ENCODE measurements at places on chromosomes 7 and 10.
A peak's percentile ranks its signal among the peaks of the same experiment; 100 is the strongest.

- DNase-seq: no peak
Measured at GRCh38 chr7:8212638-8213037, 49.3 kb downstream of the ICA1 start.

GRCh38 chr10:49109669-49110340, 5.5 kb downstream of the VSTM4 start:
- DNase-seq: no peak

GRCh38 chr7:153503093-153503492, 549.1 kb upstream of the DPP6 start:
- no peak for DNase-seq

- peak; percentile 22 for DNase-seq
Measured at GRCh38 chr10:70379581-70380176, 2.7 kb downstream of the LRRC20 start.

- no peak for DNase-seq
Measured at GRCh38 chr10:113329121-113329596, 223.7 kb upstream of the HABP2 start.

- DNase-seq: no peak
Measured at GRCh38 chr7:7237201-7237977, 55.0 kb downstream of the C1GALT1 start.

DNA sequence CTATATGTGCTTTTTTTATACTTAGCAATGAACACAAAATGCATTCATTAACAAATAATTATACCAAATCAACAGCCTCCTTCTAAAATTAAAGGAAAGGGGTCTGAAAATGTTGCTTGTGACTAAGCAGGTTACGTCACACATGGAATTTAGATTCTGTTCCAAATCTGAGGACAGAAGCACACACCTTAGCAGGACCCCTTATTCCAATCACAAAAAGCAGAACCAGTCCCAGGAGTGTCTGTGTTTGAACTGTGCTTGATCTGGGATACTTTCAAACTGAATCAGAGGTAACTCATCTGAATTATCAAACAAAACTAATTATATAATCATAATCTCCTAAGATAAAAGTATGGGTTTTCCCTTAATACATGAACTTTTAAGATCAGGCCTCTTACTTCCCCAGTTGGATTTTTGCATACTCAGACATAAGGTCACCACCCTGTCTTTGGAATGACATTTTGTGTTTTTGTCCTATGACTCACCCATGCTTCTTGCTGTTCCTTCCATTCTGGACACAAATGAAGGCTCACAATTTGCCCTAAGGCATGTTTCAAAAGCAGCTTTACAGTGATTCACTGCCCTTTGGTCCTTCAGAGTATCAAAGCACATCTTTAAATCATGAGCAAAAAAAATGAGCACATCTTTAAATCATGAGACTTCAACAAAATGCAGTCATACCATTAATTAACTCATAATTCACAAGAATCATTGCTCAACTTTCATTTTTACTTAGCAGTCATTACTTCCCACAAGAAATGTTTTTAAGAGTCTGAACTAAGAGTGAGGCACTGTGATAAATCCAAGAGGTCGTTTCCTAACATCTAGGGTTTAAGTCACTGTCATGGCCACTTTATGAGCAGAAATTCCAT, 35.5 kb downstream of the SEMA3C start:
- DNase-seq: no peak

DNA sequence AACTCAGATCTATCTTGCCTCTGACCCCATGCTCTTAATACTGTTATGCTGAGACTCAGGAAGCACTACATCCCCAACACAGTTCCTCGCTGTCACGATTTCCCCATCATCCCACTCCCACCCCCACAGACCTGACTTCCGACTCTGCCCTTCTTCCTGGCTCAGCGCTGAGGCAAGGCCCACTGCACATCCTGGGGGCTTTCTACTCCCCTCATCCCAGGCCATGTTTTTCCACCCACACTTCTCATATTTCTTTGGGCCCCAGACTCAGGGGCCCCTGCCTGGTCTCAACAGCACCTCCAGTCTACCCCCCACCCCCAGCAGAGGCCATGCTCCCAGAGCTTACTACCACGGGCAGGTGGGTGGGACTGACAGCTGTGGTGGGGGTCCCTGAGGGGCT, 7.7 kb upstream of the NDST2 start:
- DNase-seq: no peak
